Thymus (tissue), 14 donors: ENCODE measurements at places on chromosomes 7 and 10. TPM values are rescaled to one million over a fixed set of nuclear protein-coding genes. Genes with fewer than 3 reads are reported as not detected.

GRCh38 chr7:41696323-41696916 lies 6.5 kb downstream of the INHBA start:
- H3K4me3 ChIP-seq: no peak overlapping the region
- DNase-seq: peak; percentile 8
- no peak overlapping the region for H3K27ac ChIP-seq

GRCh38 chr7:92133133-92133736 lies 1.0 kb downstream of the CYP51A1 start:
- peak overlapping the region; percentile 64 for H3K4me3 ChIP-seq
- H3K36me3 ChIP-seq: no peaks in the 10 kb centered on the region

CYP3A5 gene
- total RNA-seq: 2.1 TPM

GRCh38 chr10:63388421-63389031 lies 77.3 kb downstream of the JMJD1C start:
- H3K4me3 ChIP-seq: no peak overlapping the region
- H3K27ac ChIP-seq: no peak overlapping the region
- DNase-seq: peak; percentile 18

DNA sequence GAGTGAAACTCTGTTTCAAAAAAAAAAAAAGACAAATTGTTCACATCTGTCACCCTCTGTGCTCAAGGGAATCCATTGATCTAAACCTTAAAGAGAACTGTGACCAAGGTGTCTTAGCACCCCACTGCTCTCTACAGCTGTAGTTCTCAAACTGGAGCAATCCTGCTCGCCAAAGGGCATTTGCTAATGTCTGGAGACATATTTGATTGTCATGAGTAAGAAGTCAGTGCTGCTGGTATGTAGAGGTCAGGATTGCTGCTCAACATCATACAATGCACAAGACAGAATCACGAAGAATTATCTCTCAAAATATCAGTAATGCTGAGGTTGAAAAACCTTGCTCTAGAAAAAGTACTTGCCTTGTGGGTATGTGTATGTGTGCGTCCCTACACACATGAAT lies 30.0 kb downstream of the ABLIM1 start:
- DNase-seq: no peak
- H3K27me3 ChIP-seq: peaks cover 29% of the 10 kb centered on the region
- H3K27ac ChIP-seq: no peak overlapping the region
- H3K36me3 ChIP-seq: no peaks in the 10 kb centered on the region
- H3K4me1 ChIP-seq: peaks cover 10% of the 10 kb centered on the region
- H3K4me3 ChIP-seq: no peak overlapping the region

GRCh38 chr10:980468-981093 lies 7.7 kb upstream of the GTPBP4 start:
- no peak for DNase-seq
- no peaks in the 10 kb centered on the region for H3K36me3 ChIP-seq
- no peaks in the 10 kb centered on the region for H3K27me3 ChIP-seq
- no peak overlapping the region for H3K4me3 ChIP-seq
- no peak overlapping the region for H3K27ac ChIP-seq

DNA sequence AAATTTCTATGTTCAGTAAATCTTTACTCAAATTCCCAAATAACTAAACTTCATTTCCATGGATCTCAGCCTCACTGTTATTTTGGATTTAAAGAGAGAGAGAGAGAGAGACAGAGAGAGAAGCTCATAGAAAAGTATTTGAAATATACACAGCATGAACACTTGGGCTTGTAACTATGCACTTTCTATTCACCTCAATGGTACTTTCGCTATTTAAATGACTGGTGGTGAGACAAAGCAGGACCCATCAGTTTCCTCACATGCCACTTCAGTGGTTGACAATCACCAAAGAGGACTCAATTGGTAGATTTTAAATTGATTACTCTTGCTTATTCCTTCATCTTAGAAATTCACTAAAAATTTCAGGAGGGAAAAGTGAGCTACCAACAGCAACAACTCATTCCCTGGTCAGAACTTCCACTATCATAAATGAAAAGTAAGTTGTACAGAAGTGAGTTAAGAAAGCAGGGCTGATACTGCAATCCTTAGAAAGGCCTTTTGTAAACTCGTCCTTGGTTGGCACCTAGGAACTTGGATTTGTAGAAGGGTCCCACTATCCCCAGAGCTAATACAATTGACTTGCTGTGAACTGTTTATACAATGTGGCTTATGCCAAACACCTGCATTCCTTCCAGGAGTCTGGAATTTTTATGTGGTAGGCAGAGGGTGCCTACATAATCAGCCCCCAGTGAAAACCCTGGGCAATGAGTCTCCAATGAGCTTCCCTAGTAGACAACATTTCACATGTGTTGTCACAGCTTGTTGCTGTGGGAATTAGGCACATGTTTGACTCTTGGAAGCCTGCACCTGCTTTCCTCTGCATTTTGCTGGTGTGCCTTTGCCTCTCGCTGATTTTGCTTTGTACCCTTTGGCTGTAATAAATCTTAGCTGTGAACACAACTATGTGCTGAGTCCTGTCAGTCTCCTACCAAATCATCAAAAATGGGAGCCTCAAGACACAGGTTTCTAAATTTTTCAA lies 10.8 kb downstream of the ERLIN1 start:
- peaks cover 11% of the 10 kb centered on the region for H3K36me3 ChIP-seq
- DNase-seq: no peak
- H3K27ac ChIP-seq: no peak overlapping the region
- H3K27me3 ChIP-seq: no peaks in the 10 kb centered on the region
- H3K4me1 ChIP-seq: no peaks in the 10 kb centered on the region

SRGN gene
- total RNA-seq: 290 TPM

DNA sequence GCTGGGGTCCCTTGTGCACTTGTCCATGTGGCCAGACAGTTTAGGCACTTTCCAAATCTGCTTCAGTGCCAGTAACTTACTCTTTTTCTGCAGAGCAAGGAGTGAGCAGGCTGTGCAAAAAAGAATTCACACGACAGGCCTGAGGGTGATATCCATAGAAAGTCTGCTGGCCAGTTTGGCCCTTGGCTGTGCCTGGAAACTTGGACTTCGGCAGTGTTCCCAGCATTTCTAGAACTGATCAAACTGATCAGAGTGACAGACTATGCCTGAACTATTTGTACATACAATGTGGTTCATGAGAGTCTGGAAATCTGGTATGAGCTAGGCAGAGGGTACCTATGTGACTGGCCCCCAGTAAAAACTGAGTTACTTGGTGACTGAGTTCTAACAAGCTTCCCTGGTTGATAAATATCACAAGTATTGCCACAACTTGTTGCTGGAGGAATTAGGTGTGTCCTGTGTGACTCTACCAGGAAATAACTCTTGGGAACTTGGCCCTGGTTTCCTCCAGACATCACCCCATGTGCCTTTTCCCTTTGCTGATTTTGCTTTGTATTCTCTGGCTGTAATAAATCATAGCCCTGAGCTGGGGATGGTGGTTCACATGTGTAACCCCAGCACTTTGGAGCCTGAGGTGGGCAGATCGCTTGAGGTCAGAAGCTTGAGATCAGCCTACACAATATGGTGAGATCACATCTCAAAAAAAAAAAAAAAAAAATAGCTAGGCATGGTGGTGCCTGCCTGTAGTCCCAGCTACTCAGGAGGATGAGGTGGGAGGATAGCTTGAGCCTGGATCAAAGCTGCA lies 3.3 kb upstream of the DENND10 start:
- H3K27me3 ChIP-seq: no peaks in the 10 kb centered on the region
- no peak overlapping the region for H3K4me3 ChIP-seq
- H3K36me3 ChIP-seq: no peaks in the 10 kb centered on the region
- no peak overlapping the region for H3K27ac ChIP-seq
- no peak for DNase-seq
- peaks cover 7% of the 10 kb centered on the region for H3K4me1 ChIP-seq

GRCh38 chr10:5125315-5126044 lies 31.3 kb downstream of the AKR1C3 start:
- H3K27me3 ChIP-seq: no peaks in the 10 kb centered on the region
- H3K4me3 ChIP-seq: no peak overlapping the region
- H3K36me3 ChIP-seq: no peaks in the 10 kb centered on the region
- H3K27ac ChIP-seq: no peak overlapping the region

DNA sequence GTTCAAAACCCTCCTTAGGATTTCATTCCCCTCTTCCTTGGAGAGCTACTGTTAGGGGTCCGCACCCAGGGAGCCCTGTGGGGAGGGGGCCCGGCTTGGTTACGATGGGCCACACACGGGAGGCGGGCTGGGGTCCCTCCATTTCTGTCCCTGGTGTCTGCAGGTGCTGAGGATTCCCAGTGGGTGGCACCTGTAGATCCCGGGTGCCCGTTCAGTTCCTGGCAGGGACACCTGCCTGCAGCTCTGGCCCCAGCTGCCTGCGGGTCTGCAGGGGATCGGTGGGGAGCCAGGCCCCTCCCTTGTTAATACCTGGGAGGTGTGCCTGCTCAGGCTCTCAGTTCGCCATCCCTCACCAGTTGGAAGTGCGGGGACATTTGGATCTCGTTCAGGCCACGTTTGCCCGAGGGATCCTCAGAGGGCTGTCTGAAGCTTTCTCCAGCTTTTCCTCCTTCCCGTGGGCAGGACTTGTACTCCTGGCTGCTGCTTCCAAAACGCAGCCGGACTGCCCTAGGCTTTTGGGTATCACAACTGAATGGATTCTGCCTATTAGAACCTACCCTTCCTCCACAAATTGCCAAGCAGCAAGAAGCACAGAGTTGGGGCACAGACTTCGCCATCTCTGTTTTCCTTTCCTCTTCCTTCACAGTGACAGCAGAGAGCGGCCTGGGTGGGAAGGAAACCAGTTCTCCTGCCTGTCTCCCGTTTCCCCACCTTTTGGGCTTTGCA lies 22.3 kb upstream of the IL15RA start:
- H3K27ac ChIP-seq: no peak overlapping the region
- no peaks in the 10 kb centered on the region for H3K36me3 ChIP-seq
- peaks cover 12% of the 10 kb centered on the region for H3K27me3 ChIP-seq
- no peak for DNase-seq
- H3K4me1 ChIP-seq: no peaks in the 10 kb centered on the region
- no peak overlapping the region for H3K4me3 ChIP-seq

- H3K36me3 ChIP-seq: no peaks in the 10 kb centered on the region
- no peak for DNase-seq
- H3K4me3 ChIP-seq: no peak overlapping the region
Measured at GRCh38 chr10:124364674-124365073, 54.0 kb downstream of the OAT start.

NRF1 gene
- total RNA-seq: 13.8 TPM

PAX4 gene
- total RNA-seq: not detected

DNA sequence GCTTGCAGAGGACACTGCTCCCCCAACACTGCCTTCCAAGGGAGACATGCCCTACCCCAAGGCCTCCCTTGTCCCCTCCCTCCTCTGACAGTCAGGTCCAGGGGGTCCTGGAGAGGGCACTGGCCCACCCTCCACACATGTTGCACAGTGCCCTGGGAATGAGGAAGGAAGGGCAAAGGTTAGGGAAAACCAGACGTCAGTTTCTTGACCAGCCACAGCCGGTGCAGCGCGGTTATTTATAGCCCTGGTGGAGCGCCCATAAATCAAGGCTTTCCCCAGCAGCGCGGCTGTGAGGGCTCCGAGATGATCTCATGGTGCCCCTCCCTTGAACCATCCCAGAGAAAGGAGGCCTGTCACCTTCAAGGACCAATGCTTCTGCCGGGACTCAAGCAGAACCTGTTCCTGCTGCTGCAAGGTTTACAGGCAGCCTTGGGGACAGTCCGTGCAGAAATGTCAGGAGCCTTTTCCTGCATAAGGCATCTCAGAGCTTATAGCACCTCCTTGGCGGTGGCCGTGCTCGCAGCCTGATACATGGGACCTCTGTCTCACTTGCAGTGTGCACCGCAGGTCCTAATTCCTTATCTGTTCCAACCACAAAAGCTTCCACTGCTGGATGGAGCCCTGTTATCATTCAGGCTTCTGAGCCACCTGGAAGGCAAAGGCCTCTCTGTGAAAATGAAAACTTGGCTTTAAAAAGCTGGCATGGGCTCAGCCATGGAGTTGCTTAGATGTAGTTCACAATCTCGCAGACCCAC lies 127.3 kb downstream of the LHPP start:
- H3K27ac ChIP-seq: no peak overlapping the region
- no peaks in the 10 kb centered on the region for H3K27me3 ChIP-seq
- no peak for DNase-seq
- no peaks in the 10 kb centered on the region for H3K36me3 ChIP-seq
